ENCODE measurements at places on chromosomes 5 and 9. TPM values are rescaled to one million over a fixed set of nuclear protein-coding genes. Genes with fewer than 3 reads are reported as not detected.

The POU5F2 gene
- 4.7 TPM for total RNA-seq

The FAXDC2 gene
- total RNA-seq, result 47.0 TPM

The PARP8 gene
- total RNA-seq, result 151 TPM

The MAML1 gene
- total RNA-seq, result 27.8 TPM

The SLC25A2 gene
- 1.6 TPM for total RNA-seq

The LECT2 gene
- total RNA-seq, result not detected

The TSSK1B gene
- 0.40 TPM for total RNA-seq

DNA sequence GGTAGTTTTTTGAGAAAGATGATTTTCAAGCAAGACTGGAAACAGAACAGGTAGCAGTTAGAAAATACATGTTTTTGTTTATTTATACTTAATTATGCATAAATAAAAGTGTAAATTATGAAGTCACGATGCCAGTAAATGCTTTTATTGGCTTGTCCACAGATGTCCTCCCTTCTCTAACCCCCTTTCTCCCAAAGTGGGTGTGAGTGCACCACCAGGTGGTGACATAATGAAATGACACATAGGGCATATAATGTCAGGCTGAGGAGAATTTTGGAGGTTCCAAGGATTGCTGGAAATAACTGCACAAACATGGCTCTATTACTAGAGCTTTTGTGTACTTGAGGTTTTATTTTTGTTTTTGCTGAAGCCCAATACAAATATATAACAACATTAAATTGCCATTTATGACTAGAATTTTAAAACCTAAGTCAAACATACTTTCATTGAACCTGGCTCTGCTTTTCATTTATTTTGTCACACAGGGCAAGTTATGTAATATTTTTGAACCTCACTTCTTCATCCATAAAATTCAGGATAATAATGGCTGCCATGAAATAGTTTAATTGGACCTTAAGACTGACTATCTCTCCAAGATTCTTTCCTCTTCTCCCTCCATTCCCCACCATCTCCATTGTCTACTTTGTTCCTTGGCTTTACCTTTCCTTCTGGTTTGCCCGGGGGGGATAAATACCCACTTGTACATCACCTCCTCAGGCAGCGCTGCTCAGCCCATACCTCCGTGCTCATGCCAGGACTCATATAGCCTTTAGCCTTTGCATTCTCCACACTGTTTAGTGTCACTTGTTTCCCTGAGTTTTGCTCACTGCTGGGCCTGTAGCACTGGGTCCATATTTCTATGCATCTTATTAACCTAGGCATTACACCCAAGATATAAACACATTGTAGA, 168.8 kb downstream of the PDE4D start:
- DNase-seq, result no peak

DNA sequence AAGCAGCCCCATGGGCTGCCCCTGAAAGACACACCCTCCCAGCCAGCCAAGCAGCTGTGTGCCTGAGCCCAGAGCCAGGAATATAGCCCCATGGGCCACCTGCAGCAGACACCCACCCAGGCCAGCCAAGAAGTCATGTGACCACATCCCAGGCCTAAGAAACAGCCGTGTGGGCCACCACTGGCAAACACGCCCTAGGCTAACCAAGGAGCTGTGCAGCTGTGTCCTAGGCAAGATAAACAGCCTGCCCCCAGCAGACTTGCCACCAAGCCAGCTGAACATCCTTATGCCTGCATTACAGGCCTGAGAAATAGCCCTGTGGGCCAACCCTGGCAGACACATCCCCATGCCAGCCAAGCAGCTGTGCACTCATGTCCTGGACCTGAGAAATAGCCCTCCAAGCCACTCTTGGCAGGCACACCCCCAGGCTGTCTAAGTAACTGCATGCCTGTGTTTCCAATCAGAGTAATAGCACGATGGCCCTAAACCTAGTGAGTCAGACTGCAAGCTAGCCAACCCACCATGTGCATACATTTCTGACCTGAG, 143.0 kb downstream of the ADAMTS6 start:
- no peak for DNase-seq

GRCh38 chr9:19788614-19789271, at the start of gene SLC24A2:
Gene SLC24A2 (minus strand): TSS chr9:19789037.
- no peak for DNase-seq

DNA sequence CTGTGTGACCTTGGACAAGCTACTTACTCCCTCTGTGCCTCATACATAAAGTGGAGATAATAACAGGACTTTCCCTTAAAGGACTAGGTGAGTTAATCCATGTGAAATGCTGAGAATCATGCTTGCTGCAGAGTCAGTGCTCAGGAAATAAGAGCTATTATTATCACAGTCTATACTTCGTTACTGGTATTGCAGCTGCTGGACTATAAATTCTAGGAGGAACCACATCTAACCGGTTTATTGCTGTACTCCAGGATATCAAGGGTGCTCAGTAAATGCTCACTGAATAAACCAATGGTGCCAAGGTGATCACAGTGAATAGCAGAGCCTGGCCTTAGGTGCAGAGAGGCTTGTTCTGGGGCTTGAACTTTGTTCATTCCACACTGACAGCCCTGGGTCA, 69.3 kb downstream of the HSPA4 start:
- no peak for DNase-seq

- DNase-seq, result no peak
These were observed 1.0 kb downstream of the NAIF1 start for GRCh38 chr9:128065907-128066712.

GRCh38 chr5:180049185-180049548, 22.4 kb downstream of the RNF130 start:
- peak; percentile 61 for DNase-seq

DNA sequence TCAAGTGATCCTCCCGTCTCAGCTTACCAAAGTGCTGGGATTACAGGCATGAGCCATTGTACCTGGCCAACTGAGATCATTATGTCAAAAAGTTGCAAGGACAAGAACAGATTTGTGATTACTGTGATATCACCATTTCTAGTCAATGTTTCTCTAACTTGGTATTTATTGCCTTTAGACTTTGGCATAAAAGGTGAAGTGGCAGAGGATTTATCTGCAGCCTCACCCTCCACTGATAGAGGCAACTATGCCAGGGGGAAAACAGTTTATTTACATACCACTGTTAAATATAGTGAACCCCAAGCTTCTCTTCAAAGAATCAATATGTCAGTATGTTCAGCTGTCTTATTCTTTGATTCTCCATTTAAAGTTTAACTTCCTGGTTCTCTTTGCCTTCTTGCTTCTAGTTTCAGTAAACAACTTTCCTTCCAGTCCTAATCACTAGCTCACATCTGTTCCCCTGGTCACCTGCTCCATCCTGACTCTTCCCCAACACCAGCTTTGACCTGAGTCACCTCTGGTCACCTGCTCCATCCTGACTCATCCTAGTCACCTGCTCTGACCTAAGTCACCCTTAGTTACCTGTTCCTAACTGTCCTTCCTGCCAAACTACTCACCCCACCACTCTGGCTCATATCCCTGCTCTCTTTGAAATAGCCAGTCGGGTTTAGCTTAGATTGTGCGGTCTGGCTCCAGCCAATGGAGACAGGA, 29.9 kb downstream of the SEMA6A start:
- DNase-seq, result no peak

GRCh38 chr9:126397056-126397455, 70.4 kb downstream of the MVB12B start:
- DNase-seq, result no peak

Data from thyroid gland (tissue), 4 donors.